ENCODE measurements at places on chromosomes 12 and 14. TPM values are rescaled to one million over a fixed set of nuclear protein-coding genes. Genes with fewer than 3 reads are reported as not detected.

Gene TPI1
- total RNA-seq, result 630 TPM

Gene KLHL33
- 0.09 TPM for total RNA-seq

Gene ASB2
- not detected for total RNA-seq

Gene PROX2
- not detected for total RNA-seq

Gene PSMD9
- total RNA-seq, result 72.7 TPM

Gene NUP107
- total RNA-seq, result 26.0 TPM

Gene CHFR
- 26.5 TPM for total RNA-seq

Gene CELA1
- total RNA-seq, result not detected

Gene IGFBP6
- 1.7 TPM for total RNA-seq

Data from dermis lymphatic vessel endothelial cell (primary cell).